ENCODE measurements at places on chromosomes 6 and 20. TPM values are rescaled to one million over a fixed set of nuclear protein-coding genes. Genes with fewer than 3 reads are reported as not detected.

LRRC73 gene
- total RNA-seq: 3.2 TPM

COQ3 gene
- total RNA-seq: 9.2 TPM

ZBTB24 gene
- 10.7 TPM for total RNA-seq

- H3K27ac ChIP-seq: no peak overlapping the region
- H3K27me3 ChIP-seq: no peaks in the 10 kb centered on the region
- H3K36me3 ChIP-seq: no peaks in the 10 kb centered on the region
- no peak for DNase-seq
These were observed 36.1 kb upstream of the DUSP22 start for GRCh38 chr6:256169-256568.

GRCh38 chr6:126143761-126144251, 157.5 kb downstream of the TRMT11 start:
- H3K27me3 ChIP-seq: peaks cover 9% of the 10 kb centered on the region
- no peaks in the 10 kb centered on the region for H3K36me3 ChIP-seq
- no peak overlapping the region for H3K27ac ChIP-seq
- no peak overlapping the region for H3K4me3 ChIP-seq
- DNase-seq: peak; percentile 47

GRCh38 chr20:41014561-41015088, 14.0 kb upstream of the TOP1 start:
- DNase-seq: no peak
- peaks cover 3% of the 10 kb centered on the region for H3K4me1 ChIP-seq
- H3K4me3 ChIP-seq: no peak overlapping the region
- no peak overlapping the region for H3K27ac ChIP-seq
- H3K27me3 ChIP-seq: no peaks in the 10 kb centered on the region

Measured in spinal cord (tissue), 10 donors.